ENCODE measurements at places on chromosomes 1 and 21.
A peak's percentile ranks its signal among the peaks of the same experiment; 100 is the strongest.

DNA sequence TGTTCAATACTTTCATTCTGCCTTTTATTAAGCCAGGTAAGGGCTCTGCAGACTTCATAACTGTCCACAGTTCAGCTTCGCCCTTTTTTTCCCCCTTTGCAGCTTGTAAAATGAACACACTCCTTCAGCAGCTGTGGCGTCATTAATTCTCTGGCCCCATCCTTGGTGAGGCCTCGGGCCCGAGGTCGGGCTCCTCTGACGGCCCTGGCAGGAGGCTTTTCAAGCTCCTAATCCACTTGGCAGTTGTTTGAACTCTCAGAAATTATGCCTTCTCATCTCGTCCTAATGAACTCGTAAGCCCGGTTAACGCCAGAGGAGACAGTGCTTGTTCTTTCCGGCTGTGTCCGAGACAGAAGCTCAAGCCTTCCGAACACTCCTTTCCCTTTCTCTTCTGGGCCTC is 18.1 kb upstream of the EPHA8 start:
- no peak for DNase-seq

GRCh38 chr21:25878344-25878743 is 143.6 kb downstream of the GABPA start:
- no peak for DNase-seq

DNA sequence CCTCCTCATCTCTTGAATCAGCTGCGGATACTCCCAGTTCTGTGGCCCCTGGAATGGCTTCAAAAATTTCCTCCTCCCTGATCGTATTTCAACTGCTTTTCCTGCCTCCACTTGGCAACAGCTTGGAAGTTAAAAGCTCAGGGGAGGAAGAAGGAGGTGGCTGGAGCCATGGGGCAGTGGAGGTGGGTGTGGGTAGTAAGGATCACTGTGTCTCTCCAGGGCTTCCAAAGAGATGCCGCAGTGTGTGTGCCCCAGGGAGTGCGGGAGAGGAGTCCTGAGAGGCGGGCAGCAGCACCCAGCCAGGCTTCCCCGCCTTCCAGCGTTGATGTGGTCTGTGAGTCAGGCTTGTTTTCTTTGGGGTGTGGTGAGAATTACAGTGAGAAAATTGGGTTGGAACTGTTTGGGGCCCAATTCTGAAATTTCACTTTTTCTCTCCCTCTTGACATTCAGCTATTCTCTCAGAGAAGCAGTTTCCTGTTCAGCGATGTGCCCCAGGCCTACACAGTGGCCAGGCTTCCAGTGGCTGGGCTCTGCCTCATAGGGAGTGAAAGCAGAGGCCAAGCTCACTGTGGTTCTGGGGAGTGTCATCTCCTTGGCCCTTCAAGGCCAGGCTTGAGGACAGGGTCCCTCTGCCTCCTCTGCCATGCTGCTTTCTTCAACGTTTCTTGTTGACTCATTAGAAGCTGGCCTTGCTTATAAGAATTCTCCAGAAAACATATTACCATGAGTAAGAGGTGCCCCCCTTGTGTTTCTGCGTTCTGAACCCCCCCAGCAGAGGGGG is 69.0 kb downstream of the PGM1 start:
- no peak for DNase-seq

- DNase-seq: no peak
Observed at GRCh38 chr1:183847641-183848040, 42.7 kb downstream of the RGL1 start.

DNA sequence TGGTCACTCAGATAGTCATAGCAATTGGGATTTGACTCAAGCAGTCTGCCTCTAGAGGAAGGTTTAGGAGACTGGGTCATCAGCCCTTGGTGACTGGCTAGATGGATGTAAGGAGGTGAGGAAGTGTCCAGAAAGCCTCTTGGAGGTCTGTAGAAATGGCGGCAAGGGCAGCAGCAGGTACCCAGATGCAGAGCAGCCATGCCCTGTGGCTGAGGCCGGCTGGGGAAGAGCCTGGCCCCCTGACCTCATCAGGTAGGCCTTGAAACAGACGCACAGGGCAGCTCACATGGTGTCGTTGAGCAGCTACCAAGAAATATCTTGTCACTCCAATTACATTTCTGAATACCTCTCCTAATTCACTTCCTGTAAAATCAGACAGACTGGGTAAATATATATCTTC is 98.2 kb downstream of the DMRTB1 start:
- DNase-seq: no peak

- DNase-seq: no peak
Observed at GRCh38 chr1:91605566-91605965, 104.9 kb downstream of the CDC7 start.

GRCh38 chr1:49630156-49630555 is 393.6 kb downstream of the AGBL4 start:
- DNase-seq: no peak

DNA sequence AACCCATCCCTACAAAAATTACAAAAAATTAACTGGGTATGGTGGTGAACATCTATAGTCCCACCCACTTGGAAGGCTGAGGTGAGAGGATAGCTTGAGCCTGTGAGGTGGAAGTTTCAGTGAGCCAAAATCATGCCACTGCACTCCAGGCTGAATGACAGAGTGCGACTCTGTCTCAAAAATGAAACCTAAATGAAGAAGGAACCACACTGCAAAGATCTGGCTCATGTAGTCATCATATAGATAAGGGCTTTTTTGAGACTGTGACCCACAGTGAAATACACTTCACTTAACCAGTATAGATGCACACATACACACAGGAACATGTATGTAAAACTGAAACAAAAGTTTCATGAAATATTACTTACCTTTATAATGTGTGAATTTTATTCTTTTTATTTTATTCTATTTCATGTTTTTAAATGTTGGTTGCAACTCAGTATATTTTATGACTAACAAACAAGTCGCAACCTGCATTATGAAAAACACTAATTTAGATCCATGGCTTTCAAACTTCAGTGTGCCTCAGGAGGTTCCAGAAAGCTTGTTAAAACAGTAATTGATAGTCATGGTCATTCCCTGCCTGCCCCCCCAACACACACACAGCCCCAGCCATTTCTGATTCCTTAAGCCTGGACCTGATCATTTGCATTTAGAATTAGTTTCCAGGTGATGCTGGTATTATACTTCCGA is 189.5 kb downstream of the PATJ start:
- DNase-seq: no peak

DNA sequence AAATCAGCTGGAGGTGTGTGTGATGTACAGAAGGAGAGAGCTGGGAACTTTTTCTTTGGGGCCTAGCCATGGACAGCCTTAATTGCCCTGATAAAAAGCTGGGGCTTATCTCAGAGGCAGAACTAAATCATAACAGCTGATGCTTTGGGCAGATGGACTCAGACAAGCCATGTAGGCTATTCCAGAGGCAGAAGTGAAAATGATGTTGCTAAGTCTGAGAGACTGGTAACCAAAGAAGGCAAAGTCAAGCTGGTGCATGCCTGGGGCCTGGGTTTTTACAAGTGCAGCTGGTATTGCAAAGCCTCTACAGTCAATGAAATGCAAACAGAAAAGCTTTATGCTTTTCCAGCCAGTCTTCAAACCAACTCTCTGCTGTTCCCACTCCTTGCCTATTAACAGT is 39.0 kb upstream of the LMX1A start:
- no peak for DNase-seq

GRCh38 chr1:25664357-25665199 is 48.0 kb downstream of the MAN1C1 start:
- no peak for DNase-seq

- DNase-seq: peak; percentile 43
Observed at GRCh38 chr1:4710592-4711415, 56.4 kb downstream of the AJAP1 start.

GRCh38 chr21:31682620-31683019 is 23.1 kb downstream of the SOD1 start:
- no peak for DNase-seq
